ENCODE measurements at places on chromosomes 4 and X.

GRCh38 chrX:51860679-51861078, 32.7 kb upstream of the MAGED1 start:
- H3K27ac ChIP-seq = no peak overlapping the region
- no peak for DNase-seq
- no peaks in the 10 kb centered on the region for H3K27me3 ChIP-seq
- H3K36me3 ChIP-seq = peaks cover 24% of the 10 kb centered on the region
- H3K4me1 ChIP-seq = peaks cover 8% of the 10 kb centered on the region

DNA sequence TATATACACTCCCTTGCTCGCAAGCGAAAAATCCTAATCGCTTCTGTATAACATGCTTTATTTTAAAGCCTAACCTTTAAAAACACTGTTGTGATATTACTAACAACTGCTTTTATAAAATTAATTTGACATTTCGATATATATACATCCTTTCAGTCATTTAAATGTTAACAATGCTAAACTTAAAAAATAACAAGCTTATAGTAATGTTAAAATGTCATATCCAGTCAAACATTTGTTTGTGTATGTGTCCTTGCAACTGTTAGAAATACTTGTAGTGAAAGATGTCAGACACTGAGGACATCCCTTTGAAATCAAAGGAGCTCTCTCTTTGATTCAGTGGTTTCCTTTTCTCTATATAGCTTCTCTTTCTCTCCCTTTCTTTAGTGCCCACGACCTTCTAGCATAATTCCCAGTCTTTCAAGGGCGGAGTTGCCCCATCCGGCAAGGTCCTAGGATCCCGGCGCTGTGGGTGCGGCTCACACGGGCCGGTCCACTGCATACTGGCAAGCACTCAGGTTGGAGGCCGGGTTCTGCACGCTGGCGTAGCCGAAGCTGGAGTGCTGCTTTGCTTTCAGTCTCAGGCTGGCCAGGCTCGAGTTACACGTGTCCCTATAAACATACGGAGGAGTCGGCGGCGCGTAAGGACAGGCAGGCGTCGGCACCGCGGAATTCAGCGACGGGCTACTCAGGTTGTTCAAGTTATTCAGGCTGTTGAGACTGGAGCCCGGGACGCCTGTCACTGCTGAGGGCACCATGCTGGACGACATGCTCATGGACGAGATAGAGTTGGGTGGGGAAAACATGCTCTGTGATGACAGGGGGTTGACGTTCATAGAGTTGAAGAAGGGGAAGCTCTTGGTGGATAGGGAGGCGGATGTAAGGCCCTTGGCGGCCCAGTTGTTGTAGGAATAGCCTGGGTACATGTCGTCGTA, 5.0 kb downstream of the PITX2 start:
- peak overlapping the region; percentile 8 for H3K27ac ChIP-seq
- DNase-seq = no peak
- peaks cover 92% of the 10 kb centered on the region for H3K27me3 ChIP-seq

DNA sequence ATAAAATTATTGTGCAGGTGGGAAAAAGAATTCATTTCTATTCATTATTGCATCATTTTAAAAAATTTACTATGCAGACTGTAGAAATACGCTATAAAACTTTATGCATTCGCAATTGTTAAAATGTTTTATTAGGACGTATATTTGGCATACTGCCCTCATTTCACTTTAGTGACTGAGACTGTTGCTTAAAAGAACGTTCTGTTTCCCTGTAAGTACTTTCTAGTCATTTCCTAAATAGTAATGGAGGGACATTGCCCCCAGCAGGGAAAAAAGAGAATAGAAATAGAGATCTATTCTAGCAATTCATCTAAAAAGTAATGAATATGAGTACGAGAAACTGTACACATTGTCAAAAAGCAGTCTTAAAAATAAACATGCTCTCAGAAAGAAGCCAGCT, 1295.8 kb upstream of the TENM3 start:
- no peaks in the 10 kb centered on the region for H3K27me3 ChIP-seq
- no peaks in the 10 kb centered on the region for H3K4me1 ChIP-seq
- no peak for DNase-seq
- no peak overlapping the region for H3K4me3 ChIP-seq
- no peaks in the 10 kb centered on the region for H3K36me3 ChIP-seq

GRCh38 chr4:189279188-189279587, 661.5 kb upstream of the FRG1 start:
- no peaks in the 10 kb centered on the region for H3K27me3 ChIP-seq
- H3K4me3 ChIP-seq = no peak overlapping the region
- no peak for DNase-seq

DNA sequence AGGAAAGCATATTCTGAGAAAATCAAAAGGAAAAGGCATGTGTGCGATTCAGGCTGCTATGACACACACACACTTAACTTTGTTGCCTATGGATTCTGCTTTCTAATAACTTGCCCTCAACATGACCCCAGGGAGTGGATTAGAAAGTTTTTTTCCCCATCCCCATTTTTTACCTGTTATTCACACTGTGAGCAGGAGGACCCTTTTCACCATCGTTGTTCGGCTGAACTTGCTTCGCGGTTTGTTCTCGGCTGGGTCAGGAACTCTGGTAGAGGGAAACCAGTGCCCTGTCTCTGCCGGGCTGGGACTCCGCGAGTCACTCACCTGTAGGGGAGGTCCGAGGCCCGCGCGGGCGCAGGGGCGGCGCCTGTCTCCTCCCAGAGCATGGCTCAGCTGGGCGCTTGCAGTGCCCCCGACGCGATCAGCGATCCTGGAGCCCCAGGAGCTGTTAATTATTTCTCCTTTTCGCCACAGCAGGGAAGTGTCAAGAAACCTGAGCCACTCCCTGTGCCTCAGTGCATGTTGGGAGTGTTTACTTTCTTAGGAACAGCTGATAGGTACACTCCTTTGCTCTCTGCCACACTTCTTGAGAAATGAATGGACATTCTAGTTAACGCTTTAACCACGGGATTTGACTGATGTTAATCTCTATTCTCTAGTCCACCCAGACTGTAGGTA, at the start of gene RASSF6:
Gene RASSF6 (minus strand): TSS at position 322 of the 678 bp plus-strand sequence. CDS start 8,641 bp downstream, outside the sequence.
- no peaks in the 10 kb centered on the region for H3K36me3 ChIP-seq
- DNase-seq = no peak
- no peak within 1 kb of the TSS for H3K4me3 ChIP-seq
- H3K27ac ChIP-seq = no peak within 1 kb of the TSS
- peaks cover 3% of the 10 kb centered on the region for H3K4me1 ChIP-seq

DNA sequence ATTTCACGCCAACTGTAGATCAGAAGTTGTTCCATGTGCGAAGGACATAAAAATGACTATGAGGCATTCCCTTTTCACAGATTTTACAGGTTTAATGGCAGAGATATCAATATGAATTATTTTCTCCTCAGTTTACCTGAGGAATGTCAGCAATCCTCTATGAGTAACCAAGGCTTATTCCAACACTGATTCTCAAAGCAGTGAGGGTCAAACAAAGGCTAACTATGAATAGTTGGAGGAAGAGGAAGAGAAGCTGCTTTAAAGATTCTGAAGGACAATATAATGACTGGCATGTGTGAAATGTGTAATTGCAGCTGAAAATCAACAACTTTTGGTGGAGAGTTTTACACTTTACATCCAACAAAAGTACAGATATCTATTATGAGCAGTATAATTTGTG, 29.1 kb downstream of the NAF1 start:
- H3K4me1 ChIP-seq = no peaks in the 10 kb centered on the region
- H3K36me3 ChIP-seq = peaks cover 6% of the 10 kb centered on the region
- H3K4me3 ChIP-seq = no peak overlapping the region
- DNase-seq = no peak
- H3K27ac ChIP-seq = no peak overlapping the region

DNA sequence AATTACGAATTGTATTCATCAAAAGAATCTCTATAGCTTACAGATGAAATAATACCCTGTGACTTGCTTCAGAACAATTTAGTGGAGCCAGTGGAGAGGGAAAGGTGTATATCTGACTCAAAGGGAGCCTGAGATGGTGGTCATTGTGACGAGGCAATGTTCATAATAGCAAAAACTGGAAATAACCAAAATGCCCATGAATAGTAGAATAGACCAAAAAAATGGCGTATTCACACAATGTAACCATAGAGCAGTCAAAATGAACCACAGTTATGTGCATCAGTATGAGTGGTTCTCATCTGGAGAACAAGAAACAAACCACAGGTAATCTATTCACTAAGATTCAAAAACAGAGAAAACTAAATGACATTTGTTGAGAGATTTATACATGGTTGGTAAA, 125.3 kb upstream of the CLNK start:
- no peak overlapping the region for H3K27ac ChIP-seq
- DNase-seq = no peak
- H3K36me3 ChIP-seq = no peaks in the 10 kb centered on the region

DNA sequence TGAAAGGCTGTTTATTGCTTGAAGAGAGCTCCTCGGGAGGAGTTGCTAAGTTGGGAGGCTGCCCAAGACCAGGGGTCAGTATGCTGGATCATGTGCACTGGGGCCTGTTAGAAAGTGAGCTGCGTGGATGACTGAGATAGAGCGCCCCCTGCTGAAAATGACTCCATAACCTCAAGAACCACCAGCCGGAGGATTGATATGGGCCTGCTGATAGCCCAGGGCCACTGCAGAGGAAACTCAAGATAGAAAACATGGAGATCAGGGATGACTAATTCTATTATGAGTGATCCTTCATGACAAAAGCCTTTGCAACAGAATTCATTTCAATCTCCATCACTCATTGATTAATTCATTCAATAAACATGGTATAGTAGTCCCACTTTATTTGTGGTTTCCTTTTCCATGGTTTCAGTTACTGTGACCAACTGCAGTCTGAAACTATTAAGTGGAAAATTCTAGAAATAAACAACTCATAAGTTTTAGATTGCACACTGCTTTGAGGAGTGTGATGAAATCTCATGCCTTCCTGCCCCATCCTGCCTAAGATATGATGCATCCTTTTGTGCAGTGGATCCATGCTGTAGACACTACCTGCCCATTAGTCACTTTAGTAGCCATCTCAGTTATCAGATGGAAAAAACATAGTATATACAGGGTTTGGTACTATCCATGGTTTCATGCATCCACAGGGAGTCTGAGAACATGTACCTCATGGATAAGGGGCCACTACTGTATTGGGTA, 126.7 kb upstream of the MBNL3 start:
- no peak overlapping the region for H3K27ac ChIP-seq
- DNase-seq = peak; percentile 33
- H3K36me3 ChIP-seq = no peaks in the 10 kb centered on the region

DNA sequence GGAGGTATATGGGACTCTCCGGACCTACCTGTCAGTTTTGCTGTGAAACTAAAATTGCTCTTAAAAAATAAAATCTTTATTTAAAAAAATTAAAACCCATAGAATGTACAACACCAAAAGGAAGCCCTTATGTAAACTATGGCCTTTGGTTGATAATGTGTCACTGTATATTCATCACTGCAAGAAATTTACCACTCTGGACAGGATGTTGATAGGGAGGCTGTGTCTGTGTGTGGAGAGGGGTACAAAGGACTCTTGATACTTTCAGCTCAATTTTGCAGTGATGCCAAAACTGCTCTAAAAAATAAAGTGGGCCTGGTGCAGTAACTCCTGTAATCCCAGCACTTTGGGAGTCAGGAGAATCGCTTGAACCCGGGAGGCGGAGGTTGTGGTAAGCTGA, 2.9 kb upstream of the ZMYM3 start:
- H3K27me3 ChIP-seq = no peaks in the 10 kb centered on the region
- H3K4me3 ChIP-seq = no peak overlapping the region
- no peak overlapping the region for H3K27ac ChIP-seq
- peaks cover 22% of the 10 kb centered on the region for H3K4me1 ChIP-seq
- no peaks in the 10 kb centered on the region for H3K36me3 ChIP-seq

GRCh38 chr4:48315728-48316630, 25.4 kb upstream of the SLAIN2 start:
- peak; percentile 21 for DNase-seq
- no peaks in the 10 kb centered on the region for H3K4me1 ChIP-seq
- no peak overlapping the region for H3K4me3 ChIP-seq

GRCh38 chrX:69238887-69239231, 73.6 kb upstream of the PJA1 start:
- H3K27ac ChIP-seq = no peak overlapping the region
- H3K4me3 ChIP-seq = no peak overlapping the region
- H3K36me3 ChIP-seq = no peaks in the 10 kb centered on the region
- no peak for DNase-seq
- H3K4me1 ChIP-seq = no peaks in the 10 kb centered on the region
- peaks cover 2% of the 10 kb centered on the region for H3K27me3 ChIP-seq

DNA sequence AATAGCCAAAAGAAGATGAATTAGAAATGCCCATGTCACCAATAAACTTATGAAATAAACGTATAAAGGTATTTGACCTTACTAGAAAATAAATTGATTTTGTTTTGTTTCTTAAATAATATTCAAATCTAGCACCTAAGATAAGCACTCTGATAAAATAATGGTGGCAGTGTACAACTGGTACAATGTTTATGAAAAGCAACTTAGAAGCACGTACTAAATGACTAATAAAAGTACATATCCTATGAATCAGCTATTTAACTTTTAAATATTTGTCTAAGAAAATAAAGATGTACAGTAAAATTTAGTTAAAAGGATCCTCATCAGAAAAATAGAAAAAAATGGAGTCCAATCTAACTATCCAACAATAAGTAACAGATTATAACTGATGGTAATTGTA, 6.7 kb downstream of the MANBA start:
- H3K4me1 ChIP-seq = peaks cover 3% of the 10 kb centered on the region
- no peak for DNase-seq
- H3K27ac ChIP-seq = no peak overlapping the region
- H3K4me3 ChIP-seq = no peak overlapping the region
- peaks cover 14% of the 10 kb centered on the region for H3K36me3 ChIP-seq

DNA sequence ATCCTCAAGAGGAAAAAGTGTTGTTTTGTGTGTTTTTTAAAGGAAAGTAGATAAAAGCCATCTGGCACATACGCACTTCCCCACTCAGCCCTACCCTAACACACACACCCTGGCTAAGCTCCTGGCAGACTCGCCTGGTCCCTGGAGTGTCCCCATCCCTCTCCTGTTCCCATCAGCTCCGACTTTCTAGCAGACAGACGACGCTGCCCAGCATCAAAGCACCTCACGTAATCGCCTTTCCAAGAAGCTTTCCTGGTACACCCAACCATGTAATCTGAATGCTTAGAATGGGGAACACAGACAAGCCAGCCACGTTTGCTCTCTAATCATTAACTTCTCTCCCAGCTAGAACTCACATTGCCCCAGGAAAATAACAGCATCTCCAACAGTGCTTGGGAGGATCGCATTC, 116.2 kb downstream of the AFAP1 start:
- H3K4me1 ChIP-seq = peaks cover 32% of the 10 kb centered on the region
- DNase-seq = no peak
- H3K27ac ChIP-seq = no peak overlapping the region
- H3K27me3 ChIP-seq = no peaks in the 10 kb centered on the region

GRCh38 chr4:124641715-124642381, 70.7 kb downstream of the ANKRD50 start:
- DNase-seq = no peak
- H3K4me1 ChIP-seq = no peaks in the 10 kb centered on the region
- no peak overlapping the region for H3K4me3 ChIP-seq
- H3K36me3 ChIP-seq = no peaks in the 10 kb centered on the region
- no peaks in the 10 kb centered on the region for H3K27me3 ChIP-seq
- H3K27ac ChIP-seq = no peak overlapping the region

DNA sequence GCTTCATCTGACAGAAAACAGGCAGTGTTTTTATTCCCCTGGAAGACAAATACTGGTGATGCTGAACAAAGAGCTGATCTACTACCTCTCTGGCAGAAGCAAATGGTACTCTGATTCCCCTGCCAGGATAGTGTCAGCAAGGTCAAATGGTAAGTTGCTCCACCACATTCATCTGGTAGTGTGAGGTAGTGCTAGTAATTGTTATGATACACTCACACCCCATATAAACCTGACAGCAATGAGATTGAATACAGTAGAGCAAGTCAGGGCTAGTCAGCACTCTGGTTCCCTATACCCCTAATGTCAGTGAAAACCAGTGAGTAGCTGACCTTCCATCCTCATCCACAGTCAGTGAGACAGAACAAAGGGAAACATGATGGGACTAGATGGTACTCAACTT, 3.4 kb upstream of the SPIN4 start:
- H3K36me3 ChIP-seq = peaks cover 4% of the 10 kb centered on the region
- H3K27me3 ChIP-seq = no peaks in the 10 kb centered on the region
- no peak for DNase-seq

All from activated CD4-positive, alpha-beta memory T cell treated with anti-CD3 and anti-CD28 coated beads, Interleukin-2, amount 10 ng/mL, durations not matched to agents 7 days and 5 days (primary cell).